IPS DF 6.9 (cell line): ENCODE measurements at places on chromosomes 13 and 19.

GRCh38 chr19:5800361-5801270 is 4.3 kb upstream of the NRTN start:
- no peak for DNase-seq

DNA sequence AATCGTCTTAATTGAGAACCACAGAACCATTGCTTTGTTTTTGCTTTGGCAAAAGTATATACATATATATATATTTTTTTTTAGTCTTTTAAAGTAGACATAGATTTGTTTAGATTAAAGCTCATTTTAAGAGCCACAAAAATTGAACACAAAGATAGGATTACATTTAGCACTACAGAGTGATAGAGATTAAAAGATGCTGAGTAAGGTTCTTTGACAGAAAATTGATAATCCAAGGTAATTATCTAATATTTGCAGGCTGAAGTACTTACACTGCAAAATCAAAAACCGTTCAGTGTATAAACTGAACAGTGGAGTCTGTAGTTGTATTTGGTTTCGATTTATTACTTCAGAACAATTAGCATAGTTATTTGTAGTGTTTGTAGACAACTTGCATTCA is 24.5 kb upstream of the ZNF98 start:
- no peak for DNase-seq

- DNase-seq: no peak
These were observed 33.0 kb downstream of the MIPEP start for GRCh38 chr13:23856008-23856750.

- DNase-seq: no peak
These were observed 55.6 kb upstream of the ALOX5AP start for GRCh38 chr13:30679483-30680330.

DNA sequence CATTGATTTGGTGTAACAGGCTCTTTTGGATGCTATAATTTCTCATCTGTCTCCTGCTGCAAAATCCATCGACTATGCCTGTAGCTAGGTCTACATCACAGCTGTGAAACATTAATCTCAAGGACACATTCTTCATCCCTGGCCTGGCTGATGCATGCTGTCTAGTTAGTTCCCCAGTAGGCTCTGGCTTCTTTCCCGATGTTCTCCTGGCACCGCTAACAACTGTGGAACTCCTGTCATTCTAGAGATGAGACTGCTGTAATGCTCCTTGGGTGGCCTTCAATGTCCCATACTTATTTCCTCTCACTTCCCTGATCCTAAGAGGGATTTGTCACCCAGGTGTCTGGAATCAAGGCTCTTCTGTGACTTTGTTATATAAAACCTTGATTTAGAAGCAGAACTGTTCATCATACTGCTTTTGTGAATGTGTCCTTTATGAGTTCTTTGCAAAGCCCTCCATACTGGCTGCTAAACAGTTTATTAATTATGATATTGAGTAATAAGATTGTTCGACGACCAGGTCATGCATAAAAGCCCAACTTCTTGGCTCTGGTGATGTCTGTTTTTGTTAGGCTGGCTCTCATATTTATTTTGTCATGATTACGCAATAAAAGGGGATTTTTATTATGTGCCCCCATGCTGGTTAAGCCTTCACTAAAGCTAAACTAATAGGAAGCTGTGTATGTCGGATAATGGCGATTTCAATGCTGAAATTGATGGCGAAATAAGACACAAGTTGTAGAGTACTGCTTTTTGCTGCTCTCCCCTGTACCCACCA is 227.5 kb downstream of the DCT start:
- no peak for DNase-seq

DNA sequence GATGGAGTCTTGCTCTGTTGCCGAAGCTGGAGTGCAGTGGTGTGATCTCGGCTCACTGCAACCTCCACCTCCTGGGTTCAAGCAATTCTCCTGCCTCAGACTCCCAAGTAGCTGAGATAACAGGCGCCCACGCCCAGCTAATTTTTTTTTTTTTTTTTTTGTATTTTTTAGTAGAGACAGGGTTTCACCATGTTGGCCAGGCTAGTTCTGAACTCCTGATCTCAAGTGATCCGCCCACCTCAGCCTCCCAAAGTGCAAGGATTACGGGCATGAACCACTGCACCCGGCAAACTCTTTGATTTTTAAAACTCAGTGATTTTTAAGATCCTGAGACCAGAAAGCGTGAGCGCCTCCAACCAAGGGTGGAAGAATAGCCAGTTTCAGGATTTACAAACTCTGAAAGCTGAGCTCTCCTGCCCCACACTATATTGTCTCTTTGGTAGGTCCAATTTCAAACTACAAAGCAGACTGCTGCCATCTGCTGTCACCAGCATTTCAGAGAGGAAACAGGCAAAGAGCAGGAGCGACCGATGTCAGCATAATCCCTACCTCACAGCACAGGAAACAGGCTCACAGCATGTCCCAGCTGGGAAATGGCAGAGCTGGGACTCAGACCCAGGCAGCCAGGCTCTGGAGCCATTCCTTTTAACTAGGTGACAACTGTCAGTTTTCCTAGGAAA is 9.2 kb downstream of the NOSIP start:
- DNase-seq: no peak

- DNase-seq: no peak
These were observed 2.1 kb downstream of the ZNF575 start for GRCh38 chr19:43534816-43535761.

GRCh38 chr19:49637821-49638738 is 1.9 kb downstream of the RRAS start:
- no peak for DNase-seq

GRCh38 chr19:17944301-17944700 is 11.5 kb downstream of the CCDC124 start:
- no peak for DNase-seq

DNA sequence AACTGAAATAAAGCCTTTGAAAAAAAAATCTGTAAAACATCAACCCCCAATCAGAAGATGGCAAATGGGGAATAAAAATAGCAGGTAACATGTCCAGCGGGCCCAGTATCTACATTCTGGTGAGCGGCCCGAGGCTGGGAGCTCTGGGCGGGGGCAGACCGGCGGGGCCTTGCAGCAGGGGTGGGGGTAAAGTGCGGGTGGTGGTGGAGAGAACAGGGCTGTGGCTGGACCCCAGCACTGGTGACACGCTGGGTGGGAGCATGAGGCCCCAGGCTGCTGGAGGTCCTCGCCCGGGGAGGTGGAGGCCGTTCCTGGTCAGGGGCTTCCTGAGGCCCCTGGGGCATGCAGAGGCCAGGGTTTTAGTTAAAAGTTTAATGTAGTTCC is 1.7 kb downstream of the CAPS start:
- DNase-seq: no peak

- DNase-seq: no peak
These were observed 18.8 kb upstream of the EDDM13 start for GRCh38 chr19:56253737-56254136.

GRCh38 chr19:1274081-1274851 is 1.1 kb upstream of the FAM174C start:
- no peak for DNase-seq

GRCh38 chr19:38928391-38929001 is 2.1 kb downstream of the SARS2 start:
- DNase-seq: no peak

GRCh38 chr13:100668408-100668807 is 6.2 kb downstream of the TMTC4 start:
- no peak for DNase-seq

DNA sequence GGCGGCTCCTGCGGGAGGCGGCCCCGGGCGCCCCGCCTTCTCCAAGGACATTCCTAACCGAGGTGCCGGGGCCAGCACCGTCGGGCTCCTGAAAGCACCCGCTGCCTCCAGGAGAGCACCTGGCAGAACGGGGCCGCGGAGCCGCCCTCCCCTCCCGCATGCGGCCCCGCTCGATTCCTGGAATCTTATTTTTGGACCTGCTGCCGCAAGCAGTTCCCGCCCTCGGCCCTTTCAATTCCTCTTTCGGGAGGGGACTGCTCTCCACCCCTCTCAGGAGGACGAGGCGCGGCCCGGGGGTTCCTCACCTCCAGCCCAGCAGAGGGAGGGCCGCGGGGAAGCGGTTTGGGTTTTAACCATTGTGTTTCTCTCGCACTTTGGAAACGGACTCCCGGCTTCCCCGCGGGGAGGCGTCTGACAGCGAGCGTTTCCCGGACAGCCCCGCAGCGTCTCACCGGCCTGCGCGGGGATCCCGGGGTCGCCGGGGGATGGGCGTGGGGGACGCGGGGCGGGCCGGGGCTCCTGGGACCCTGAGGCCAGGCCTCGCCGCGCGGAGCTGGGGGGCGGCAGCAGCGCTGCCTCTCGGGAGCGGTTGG is 849 bp downstream of the GAS6 start:
- no peak for DNase-seq

DNA sequence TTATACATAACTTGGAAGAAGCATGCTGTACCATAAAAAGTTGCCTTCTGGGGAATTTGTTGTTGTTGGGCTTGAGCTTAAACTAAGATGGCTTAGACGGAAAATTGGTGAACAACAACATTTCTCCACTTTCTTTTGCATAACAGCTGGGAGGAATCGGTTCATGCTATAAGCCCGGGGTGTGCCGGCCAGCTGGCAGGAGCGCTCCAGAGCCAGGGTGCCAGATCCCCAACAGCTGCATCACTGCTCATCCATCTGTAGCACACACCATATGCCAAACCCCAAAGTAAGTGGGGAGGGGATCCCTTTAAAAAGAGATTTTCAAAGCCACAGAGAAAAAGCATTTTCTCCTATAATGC is 419.5 kb upstream of the ARGLU1 start:
- DNase-seq: no peak

DNA sequence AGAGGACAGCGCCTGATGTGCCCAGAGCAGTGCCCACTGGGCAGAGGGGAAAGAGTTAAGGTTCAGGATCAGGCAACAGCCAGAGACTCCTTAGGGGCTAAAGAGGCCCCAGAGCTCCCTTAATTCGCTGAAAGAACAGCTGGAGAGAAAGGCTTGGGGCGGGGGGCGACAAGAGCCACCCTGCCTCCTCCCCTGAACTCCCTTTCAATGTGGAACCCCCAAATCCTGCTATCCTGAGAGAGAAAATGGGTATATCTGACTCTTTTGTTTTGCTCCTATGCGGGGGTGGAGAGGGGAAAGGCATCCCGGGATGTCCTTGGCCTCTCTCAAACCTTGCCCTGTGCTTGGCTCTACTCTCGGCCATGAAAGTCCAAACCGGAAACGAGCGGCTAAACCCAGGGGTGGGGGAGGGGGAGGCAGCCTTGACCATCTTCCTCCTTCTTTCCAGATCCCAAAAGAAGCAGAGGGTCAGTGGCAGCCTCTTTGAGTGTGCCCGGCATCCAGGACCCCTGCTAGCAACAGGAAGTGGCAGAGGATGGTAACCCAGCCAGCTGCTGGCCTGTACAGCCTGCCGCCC is 4.7 kb downstream of the PRKACA start:
- no peak for DNase-seq

DNA sequence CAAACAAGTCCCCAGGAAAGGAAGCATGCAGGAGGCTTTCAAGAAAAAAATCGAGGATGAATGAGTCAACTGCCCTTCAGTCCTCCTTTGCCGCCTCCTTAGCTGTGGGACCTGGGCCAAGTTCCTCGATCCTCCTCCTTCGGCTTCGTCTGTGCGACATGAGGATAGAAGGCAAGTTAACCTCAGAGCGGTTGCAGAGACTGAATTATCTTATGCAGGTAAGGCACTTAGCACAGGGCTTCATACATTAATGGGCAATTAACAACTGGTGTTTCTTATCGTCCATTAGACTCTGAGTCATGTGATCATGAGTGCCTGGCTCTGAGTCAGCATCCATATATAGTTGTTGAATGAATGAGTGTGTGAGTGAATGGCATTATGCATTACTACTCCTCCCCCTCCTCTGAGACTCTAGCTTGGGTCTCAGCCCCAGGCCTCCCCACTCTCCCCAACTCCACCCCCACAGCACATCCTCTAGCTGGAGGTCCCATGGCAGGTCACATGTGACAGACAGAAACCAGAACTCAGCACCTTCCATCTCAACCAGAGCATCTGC is 1.6 kb upstream of the TTC9B start:
- DNase-seq: no peak
